ENCODE measurements at places on chromosomes 1 and 21.

- DNase-seq, result no peak
These were observed 11.9 kb upstream of the CFHR4 start for GRCh38 chr1:196875935-196876334.

- DNase-seq, result no peak
These were observed 57.9 kb downstream of the PCNX2 start for GRCh38 chr1:233237647-233238046.

DNA sequence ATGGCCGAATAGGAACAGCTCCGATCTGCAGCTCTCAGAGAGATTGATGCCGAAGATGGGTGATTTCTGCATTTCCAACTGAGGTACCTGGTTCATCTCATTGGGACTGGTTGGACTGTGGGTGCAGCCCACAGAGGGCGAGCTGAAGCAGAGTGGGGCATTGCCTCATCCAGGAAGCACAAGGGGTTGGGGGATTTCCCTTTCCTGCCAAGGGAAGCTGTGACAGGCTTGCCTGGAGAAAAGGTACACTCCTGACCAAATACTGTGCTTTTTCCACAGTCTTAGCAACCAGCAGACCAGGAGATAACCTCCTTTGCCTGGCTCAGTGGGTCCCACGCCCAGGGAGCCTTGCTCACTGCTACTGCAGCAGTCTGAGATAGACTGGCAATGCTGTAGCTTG, 66.9 kb downstream of the HSD3B1 start:
- no peak for DNase-seq

- DNase-seq, result no peak
These were observed 61.4 kb downstream of the SCCPDH start for GRCh38 chr1:246785494-246786111.

DNA sequence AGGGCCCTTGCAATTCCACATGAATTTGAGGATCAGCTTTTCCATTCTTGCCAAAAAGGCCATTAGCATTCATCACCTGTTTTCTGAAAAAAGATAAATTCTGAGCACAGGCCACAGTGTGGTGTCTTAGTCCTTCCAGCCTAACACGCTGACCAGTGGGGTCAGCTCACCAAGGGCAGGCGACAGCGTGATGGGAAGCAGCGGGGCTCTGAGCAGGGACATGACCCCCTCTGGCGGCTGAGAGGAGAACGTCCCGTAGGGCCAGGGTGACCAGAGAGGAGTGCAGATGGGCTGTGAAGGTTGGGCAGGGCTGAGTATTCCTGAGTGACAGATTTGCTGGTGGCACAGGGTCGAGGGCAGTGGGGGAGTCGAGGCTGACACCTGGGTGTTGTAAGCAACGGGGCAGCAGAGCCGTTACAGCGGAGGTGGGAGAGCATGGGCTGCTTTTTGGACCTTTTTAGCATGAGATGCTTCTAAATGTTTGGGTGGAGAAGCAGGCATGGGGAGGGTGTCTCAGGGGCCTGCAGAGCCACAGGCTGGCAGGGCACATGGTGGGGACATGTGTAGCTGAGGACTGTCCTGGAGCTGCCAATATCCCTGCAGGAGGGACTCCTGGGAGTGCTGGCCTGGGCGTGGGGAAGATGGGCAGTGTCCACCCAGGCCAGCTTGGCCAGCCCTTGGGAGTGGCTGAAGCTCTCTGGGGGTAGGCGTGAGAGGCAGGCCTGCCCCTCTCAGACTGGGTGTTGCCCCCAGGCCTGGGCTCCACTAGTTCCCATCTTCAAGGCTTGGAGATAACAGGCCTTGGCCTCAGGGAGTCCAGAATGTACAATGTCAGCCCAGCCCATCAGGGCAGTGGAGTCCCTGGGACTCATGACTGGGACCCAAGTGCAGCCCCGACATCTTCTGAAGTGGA, 8.6 kb upstream of the CALML6 start:
- peak; percentile 84 for DNase-seq

DNA sequence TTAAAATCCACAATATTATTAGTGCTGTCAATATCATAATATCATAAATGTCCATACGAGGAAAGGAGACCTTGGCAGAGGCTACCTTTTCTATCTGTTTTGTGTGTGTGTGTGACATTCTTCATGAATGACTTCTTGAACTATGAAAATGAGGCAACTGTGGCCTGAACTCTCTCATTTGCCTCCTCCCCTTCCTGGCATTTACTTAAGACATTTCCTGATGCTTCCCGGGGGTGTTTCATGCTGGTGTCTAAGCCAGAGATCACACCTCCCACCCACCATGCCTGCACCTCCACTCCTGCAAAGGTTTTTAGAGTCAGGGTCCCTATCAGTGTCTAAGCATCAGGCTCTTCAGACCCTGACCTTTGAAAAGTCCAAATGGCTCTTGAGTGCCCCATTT, 420.9 kb downstream of the KIF26B start:
- no peak for DNase-seq

DNA sequence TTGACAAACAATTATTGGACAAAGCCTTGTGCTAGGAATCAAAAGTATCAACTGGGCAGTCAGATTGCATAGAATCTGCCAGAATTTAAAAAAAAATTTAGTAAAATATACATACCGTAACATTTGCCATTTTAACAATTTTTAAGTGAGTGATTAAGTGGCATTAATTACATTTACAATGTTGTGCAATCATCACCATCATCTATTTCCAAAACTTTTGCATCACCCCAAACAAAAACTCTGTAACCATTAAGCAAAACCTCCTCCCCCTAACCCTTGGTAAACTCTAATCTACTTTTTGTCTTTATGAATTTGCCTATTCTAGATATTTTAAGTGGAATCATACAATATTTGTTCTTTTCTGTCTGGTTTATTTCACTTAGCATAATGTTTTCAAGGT, 182.8 kb downstream of the LMO4 start:
- DNase-seq, result no peak

- DNase-seq, result no peak
These were observed 135.1 kb downstream of the CDC7 start for GRCh38 chr1:91635763-91636162.

DNA sequence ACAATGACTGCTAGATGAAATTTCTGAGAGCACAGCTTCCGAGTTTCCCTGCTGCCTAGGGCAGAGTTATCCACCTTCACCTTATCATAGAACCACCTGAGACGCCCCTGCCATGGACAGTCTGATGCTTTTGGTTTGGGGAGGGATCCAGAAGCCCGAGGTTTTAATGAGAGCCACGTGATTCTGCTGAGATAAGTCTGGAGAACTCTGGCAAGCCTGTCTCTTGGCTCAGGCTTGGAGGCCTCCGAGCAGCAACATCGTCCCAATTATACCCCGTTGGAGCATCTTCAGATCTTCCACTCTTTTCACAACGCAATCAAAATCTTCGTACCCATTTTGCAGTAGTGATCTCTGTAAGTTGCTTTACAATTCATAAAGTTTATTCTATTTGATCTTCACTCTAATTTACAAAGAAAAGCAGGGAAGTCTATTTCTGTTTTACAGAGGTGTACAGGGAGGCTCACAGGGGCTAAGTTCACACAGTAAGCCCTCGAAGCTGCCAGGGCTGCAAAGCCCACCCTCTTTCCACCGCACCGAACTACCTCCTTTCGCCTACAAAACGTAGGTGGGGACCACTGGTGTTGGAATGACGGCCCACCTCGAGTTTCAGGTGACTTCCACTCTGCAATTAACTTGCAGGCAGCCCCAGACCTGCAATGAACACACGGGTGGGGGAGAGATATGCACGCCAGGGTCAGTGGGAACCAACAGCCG, 513 bp upstream of the HHAT start:
- DNase-seq, result peak; percentile 17

- DNase-seq, result no peak
These were observed 641.2 kb downstream of the PTPRC start for GRCh38 chr1:199279872-199280645.

DNA sequence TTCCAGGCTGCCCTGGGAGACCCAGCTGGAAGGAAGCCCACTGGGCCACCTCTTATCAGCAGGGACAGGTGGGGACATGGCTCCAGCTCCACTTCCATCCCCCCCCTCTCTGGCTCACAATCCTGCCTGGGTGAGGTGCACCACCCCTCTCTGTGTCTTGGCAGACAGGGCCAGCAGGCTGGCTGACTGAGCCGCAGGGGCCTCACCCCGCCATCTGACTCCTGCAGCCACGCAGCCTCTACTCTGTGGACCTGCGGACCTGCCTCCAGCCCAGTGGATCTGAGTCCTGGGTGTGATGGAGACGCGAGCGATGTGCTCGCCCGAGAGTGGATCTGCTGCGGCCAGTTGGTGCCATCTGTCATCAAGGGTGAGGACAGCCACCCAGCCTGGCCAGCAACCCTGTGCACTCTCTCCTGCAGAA, 30.1 kb downstream of the RCC2 start:
- DNase-seq, result no peak

- DNase-seq, result peak; percentile 6
These were observed 106.4 kb upstream of the MAGI3 start for GRCh38 chr1:113283914-113284313.

DNA sequence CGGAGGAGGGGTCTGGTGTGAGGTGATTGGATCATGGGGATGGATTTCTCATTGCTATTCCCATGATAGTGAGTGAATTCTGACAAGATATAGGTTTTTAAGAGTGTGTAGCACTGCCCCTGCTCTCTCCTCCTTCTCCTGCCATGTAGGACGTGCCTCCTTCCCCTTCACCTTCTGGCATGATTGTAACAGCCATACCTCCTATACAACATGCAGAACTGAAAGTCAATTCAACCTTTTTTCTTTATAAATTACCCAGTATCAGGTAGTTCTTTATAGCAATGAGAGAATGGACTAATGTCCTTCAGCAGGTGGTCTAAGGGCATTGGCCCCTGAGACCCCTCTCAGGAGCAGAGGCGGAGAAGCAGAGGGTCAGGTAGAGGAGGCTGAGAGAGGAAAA, 168.7 kb upstream of the ETV3 start:
- no peak for DNase-seq

DNA sequence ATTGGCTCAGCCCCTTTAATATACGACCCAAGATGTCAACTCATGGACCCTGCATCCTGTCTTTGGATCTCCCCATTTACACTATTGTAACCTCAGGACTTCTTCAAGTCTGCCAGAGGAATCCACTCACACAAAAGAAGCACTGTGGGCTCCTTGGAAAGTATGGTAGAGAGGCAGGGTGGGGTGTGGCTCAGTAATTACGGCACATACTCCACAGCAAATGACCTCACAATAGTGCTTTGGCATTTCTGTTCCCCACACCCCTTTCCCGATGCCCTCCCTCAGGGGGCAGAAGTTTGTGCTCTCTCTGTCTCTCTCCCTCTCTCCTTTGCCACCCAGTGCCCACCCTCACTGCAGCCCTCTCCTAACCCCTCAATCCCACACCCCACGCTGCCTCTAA, 27.8 kb upstream of the IFNAR2 start:
- peak; percentile 60 for DNase-seq

- DNase-seq, result no peak
These were observed 598.2 kb downstream of the PLPP3 start for GRCh38 chr1:55981010-55981650.

GRCh38 chr1:19505693-19506457, 20.5 kb upstream of the CAPZB start:
- DNase-seq, result no peak

DNA sequence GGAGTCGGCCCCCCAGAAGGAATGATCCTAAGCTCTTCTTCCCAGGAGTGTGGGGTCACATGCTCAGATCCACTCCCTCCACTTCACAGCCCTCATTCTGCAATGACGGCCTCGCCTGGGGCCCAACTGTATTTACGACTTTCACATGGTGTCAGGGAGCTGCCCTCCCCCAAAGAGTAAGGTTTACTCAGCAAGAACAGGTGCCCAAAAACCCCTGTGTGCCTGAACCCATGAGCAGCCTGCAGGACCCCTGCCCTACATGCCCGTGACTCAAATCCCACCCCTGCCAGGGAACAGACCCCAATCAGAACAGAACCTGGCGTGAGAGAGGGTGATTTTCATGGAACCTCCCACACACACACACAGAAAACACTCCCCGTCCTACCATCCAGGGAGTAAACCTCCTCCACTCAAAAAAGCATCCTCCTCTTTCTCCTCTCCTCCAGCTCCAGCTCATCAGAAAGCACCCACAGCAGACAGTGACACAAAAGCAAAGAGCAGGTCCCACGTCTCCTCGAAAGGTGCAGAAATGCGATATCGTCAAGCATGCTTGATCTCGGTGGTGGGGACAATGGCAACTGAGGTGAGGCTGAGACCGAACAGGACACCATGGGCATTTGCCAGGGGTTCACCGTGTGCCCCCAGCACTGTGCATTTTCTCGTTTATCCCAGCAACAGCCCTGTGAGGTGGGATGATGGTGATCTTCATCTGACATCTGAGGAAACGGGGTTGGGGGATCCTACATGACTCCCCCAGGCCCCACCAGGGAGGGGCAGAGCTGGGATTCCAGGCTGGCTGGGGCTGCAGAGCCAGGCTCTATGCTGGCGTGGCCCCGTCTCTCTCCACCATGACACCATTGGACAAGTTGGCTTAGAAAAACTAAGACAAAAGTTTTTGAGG, 397.9 kb downstream of the NPHP4 start:
- DNase-seq, result no peak

DNA sequence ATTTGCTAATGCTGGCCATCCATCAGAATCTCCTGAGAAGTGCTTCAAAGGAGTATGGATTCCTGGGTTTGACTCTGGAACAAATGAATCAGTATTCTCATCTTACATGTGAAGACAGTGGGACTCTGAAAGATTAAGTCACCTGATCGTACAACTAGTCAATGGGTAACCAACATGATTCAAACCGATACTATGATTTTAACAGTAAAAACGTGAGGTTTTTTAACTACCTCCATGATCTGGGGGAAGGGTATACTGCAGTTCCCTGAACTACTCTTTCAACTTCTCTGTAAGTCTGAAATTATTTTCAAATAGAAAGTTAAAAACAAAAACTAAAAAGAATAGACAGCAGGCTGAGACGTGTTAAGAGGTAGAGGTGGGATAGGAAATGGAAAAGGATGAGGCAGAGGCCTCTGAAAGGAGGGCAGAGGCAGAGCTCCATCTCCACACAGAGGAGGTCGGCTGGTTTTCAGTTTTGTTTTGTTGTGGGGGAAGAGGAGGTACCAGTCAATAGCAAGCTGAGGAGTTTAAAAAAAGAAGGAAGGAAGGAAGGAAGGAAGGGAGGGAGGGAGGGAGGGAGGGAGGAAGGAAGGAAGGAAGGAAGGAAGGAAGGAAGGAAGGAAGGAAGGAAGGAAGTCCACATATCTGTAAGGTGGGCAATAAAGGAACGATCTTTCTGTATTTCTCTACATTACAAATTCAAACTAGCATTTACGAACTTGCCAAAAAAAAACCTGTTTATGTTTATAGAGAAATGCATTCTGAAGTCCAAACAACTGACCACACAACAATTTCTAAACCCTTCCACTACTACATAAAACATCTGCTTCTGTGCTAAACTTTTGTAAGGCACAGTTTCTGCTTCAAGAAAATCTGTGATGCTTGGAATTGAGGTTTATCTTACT, 213.1 kb downstream of the RERE start:
- DNase-seq, result no peak

DNA sequence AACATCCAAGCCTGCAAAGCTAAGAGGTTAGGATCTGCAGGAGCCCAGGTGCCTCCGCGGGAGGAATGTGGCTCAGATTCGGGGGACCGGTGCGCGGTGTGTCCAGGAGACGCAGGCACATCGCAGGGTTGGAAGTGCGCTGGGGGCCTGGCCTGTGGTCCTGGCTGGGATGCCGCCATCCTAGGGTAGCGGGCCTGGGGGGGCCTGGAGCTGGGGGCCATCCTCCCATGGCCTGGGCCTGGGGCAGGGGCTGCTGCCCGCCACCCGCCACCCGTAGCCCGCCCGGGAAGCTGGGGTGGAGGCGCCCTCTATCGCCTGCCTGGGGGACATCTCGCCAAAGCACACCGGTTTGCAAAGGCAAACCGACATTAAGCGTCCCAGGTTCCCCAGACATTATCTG, 170.6 kb upstream of the ARHGEF16 start:
- peak; percentile 48 for DNase-seq
